ENCODE measurements at places on chromosomes 11 and 22.

DNA sequence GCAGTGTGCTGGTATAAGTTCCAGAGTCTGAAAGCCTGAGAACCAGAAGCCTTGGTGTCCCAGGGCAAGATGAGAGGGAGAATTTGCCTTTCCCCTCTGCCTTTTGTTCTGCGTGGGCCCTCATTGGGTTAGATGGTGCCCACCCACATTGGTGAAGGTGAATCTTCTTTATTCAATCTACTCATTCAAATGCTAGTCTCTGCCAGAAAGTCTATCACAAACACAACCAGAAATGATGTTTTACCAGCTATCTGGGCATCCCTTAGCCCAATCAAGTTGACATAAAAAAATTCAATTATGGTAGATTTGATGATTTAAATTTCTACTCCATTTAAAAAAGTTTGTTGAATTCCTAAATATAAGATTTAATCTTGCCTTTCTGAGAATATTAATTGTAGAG lies 22.2 kb downstream of the CSTPP1 start:
- DNase-seq: no peak

GRCh38 chr22:41690476-41690875 lies 1.8 kb upstream of the SNU13 start:
- DNase-seq: peak; percentile 54

- DNase-seq: no peak
Observed at GRCh38 chr22:20799449-20799848, 25.5 kb downstream of the SERPIND1 start.

GRCh38 chr11:13297308-13297916 lies 19.8 kb downstream of the BMAL1 start:
- no peak for DNase-seq

DNA sequence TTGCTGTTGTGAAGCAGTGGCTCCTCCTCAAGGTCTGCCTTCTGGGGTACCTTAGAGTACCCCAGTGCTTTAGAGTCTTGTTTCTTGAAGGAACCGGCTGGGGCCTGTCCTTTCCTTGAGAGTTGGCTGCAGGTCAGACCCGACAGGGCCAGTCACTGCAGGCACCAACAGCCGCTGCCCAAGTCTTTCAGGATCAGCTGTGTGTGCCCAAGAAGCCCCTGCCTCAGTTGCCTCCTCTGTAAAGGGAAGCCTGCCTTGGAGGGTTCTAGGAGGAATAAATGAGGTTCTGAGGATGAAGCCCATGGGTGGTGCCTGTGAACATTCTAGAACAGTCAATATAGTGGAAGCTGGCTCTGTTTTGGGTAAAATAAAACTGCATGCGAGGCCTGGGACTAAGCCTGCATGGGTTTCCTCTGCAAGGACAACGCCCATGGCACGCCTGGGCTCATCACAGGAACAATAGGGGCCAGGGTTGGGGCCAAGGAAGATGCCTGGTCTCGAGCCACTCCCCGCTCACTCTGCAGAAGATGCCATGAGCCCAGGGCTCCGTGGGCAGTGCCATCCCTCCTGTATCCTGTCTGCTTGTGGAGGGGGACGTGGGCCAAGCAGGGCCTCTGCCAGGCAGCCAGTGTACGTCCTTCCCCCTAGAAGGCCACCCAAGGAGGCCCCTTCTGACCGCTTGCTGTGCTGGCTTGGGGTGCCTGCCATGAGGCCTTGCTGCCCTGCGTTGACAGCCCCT lies 81.6 kb downstream of the MED15 start:
- DNase-seq: no peak

DNA sequence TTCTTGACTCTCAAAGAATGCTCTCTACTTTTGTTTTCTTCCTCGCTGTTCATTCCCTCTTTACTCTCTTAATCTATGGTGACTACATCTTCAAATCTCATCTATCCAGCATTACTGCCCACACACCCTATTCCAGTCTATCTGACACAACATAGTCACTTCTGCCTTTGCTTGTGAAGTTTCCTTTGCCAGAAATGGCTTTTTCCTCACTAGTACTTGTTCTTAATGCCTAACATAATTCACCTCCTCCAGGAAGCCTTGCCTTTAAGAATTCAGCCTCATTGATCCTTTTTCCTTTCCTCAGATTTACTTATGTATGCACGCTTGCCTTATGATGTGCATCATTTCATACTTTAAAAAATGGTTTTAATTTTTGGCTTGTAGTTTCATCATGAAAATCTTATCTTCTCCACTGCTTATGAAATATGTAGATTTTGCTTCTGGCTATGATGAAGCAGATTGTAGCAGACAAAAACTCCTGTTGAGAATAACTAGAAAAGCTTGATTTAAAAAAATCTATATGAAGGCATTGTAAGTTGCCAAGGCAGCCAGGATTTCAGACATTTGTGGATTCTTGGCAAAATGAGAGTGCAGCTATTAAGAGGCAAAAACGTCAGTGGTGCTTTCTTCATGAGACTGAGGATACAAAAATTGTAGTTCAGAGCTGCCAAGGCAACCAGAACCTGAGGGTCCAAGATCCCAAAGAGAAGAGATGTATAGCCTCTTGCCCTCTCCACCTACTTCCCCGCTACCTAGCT lies 31.8 kb downstream of the RNF169 start:
- no peak for DNase-seq

DNA sequence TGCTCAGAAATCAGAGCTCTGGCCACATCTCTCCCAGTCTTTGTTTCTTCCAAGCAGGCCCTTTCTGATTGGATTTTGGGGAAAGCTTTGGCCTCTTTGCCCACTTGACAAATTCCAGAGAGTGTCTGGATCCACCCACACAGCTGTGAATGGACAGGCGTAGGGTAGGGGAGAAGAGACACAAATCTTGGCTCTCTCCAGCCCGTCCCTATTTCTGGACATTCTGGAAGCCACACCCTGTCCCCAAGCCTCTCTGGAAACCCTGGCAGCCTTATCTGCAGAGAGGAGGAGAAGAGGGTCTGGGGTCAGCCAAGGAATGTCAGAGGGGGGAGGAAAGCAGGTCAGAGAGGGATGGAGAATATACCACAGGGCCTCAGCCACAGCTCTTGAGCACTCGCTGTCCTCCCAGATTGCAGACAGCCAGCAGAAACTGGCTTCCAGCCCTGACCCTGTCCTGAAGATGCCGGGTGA lies 59.5 kb upstream of the WNT11 start:
- DNase-seq: no peak

DNA sequence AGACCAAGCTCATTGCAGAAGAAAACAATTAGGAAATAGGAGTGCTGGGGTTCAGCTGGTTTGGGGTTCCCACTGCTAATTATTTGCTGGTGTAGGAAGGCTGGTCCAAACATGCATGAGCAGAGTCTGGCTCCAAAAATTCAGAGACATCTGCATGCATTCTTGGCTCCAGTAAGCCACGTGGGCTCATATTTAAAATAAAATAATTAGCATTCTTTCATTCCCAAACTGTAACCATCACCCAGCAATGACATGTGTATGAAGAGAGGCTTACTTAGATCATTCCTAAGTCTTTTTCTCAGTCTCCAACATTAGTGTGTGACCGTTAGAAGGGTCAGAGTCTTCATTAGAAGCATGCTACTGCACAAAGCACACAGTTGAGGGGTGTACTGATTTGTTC lies 58.4 kb downstream of the EFCAB6 start:
- DNase-seq: no peak

- no peak for DNase-seq
Observed at GRCh38 chr11:69999721-70000120, 78.4 kb upstream of the ANO1 start.

GRCh38 chr11:3037040-3037944 lies 19.9 kb downstream of the CARS1 start:
- peak; percentile 90 for DNase-seq

DNA sequence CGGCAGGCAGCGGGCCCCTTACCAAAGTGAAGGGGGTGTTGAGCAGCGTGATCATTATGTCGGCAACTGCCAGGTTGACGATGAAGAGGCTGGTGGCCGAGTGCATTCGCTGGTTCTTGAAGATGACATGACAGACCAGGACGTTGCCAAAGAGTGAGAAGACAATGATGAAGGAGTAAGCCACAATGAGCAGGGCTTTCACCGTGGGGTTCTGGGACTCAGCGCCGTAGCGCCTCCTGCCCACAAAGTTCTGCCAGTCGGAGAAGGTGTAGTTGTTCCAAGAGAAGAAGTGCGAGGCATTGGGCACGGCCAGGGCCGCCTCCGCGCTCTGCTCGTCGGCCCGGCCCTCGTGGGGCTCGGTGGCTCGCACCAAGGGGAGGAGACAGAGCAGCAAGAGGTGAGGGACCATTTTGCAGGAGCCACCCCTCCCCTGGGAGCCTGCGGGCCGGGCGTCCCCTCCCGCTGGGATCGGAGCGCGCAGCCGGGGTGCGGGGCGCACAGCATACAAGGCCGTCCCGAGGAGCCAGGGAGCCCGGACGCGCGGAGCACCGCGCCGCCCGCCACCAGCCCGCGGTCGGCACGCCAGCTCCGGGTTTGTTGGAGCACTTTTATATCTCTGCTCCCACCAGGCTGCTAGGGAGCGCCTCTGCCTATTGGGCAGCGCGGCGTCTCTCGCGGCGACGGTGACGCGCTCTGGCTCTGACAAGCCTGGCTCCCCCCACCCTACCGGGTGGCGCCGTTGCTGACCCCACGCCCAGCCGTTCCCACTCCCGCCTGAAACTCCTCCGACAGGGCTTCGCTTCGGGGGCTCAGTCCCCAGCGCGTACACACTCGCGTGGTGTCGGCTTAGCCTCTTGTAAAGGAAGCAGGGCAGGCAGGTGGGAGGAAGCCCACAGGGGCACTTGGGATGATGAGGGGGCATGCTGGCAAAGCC lies at the start of gene GPR83:
Gene GPR83, minus strand, starts transcription at position 581 of the 934 bp plus-strand sequence. Its CDS starts 172 bp downstream, at position 409.
- no peak for DNase-seq

DNA sequence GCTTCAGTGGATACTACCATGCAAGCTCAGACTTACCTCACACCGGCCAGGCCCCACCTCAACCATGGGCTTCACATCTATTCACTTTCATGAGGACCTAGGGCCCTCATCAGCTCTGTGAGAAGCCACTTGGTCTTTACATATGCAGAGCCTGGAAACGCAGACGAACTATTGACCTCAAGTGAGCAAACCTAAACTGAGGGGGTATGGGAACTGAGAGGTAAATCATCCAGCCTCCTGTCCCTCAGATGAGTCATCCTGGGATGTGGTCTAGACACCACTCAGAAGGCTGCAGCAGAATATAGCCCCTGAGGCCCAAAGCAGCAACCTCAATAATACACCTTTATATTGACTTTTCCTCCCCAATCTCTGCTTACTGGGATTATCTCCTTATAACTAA lies 578.0 kb downstream of the INSC start:
- no peak for DNase-seq

- no peak for DNase-seq
Observed at GRCh38 chr11:63667995-63668795, 3.0 kb downstream of the ATL3 start.

DNA sequence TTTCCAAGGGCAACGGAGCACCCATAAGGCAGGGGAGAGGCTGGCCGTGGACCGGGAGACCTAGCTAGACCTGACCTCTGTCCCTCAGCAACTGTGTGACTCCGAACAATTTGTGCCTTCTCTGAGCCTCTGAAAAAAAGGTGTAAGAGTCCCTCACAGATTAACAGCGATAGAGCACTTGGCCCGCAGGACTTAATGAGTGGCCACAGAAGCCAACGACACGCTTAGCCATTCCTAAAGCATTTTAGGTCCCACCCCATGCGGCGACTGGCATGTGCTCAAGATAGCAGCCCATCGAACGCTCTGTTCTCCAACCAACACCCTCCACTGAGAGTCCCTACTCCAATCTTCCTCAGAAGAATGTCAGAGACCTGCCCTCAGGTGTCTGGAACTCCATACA lies 1.5 kb downstream of the SULT4A1 start:
- DNase-seq: peak; percentile 18

GRCh38 chr11:45210846-45211245 lies 64.4 kb downstream of the PRDM11 start:
- peak; percentile 70 for DNase-seq

GRCh38 chr11:43996318-43996717 lies 51.5 kb upstream of the ACCSL start:
- DNase-seq: no peak

- no peak for DNase-seq
Observed at GRCh38 chr11:100918551-100919500, 210.8 kb downstream of the PGR start.

DNA sequence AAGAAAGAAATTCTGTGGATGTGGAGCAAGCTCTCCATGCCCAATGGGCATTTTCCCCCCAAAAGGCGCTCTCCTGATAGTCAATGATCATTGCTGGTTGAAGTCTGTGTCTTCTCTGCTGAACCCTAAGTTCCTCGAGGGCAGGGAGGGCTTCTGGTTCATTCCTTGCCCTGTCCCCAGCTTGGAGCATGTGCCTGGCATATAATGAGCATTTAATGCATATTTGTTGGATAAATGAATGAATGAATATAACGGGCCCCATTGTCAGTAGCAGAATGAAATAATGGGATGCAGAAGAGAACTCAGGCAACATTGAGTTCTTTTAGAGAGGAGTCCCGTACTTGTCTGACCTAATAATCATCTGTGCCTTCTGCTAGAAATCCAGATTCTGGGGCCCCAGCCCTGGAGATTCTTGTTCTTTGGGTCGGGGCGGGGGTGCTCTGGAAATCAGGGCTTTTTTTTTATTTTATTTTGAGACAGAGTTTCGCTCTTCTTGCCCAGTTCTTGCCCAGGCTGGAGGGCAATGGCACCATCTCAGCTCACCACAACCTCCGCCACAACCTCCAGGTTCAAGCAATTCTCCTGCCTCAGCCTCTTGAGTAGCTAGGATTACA lies 64.4 kb downstream of the CD82 start:
- DNase-seq: peak; percentile 32

DNA sequence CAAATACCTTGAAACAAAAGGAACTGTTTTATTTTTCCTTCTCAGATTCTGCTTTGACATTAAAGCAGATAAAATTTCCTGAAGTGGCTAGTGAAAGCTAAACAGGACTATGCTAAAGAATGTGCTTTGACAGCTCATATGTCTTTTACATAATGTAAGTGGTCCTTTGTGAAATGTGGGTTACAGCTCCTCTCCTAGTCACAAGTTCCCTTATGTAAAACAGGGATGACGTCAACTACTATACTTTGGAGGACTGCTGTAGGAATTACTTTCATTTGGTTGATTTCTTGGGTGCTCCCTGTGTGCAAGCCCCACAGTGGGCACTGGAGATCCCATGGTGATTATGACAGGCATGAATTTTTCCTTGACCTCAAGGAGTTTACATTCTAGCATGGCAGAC lies 216.6 kb upstream of the NARS2 start:
- DNase-seq: no peak

DNA sequence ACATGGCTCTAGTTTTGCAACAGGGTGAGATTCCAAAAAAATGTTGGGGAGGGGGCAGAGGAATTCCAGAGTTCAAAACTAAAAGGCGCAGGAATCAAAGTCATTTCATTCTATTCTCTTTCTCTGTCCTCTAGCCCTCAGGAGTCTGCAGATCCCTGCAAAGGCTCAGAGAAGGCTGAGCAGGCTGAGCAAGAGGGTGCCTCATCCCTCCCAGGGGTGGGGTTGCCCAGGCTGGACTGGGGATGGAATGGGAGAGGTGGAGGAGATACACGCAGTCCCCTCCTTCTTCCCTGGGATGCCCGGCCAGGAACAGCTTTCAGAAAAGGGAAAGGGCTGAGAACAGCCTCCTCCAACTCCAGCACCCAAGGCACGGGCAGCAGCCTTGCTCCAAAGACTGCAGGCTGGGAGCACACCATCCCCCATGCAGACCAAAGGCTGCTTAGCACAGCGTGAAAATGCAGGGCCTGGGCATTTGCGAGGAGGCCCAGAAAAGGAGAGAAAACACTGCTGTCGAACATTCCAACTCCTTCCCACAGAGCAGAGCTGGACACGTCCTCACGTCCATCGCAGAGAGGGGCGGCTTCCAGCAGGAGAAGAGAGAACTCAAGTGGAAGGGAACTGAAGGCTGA lies 51.8 kb downstream of the MN1 start:
- peak; percentile 63 for DNase-seq
